Non-pigmented ciliary epithelial cell (primary cell): ENCODE measurements at places on chromosomes 12 and 14.

DNA sequence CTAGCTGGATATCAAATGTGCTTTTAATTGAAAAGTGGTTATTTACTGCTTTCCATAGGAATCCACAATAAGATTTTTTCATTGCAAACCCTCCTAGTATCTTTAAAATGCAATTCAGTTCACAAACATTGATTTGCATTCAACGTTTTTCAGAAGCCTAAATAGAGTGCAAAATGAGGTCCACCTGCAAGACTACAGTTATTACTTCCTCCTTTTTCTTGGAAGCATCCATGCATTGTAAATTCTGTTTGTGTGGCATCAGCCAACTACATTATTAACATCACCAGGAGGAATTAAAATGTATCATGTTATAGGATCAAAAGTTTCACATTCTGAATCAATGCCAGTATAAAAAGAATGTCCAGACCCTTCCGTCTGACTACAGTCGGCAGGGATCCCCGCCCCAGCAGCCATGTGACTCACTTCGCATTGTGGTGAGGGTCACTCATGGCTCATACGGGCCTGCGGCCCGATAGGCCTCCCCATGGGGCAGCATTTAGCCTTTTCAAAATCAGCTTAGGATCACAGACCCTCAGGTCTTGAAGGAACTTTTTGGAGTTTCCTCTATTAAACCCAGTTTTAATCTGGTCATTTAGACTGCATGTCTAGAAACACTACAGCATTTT lies 46.3 kb downstream of the NTF3 start:
- DNase-seq, result no peak

DNA sequence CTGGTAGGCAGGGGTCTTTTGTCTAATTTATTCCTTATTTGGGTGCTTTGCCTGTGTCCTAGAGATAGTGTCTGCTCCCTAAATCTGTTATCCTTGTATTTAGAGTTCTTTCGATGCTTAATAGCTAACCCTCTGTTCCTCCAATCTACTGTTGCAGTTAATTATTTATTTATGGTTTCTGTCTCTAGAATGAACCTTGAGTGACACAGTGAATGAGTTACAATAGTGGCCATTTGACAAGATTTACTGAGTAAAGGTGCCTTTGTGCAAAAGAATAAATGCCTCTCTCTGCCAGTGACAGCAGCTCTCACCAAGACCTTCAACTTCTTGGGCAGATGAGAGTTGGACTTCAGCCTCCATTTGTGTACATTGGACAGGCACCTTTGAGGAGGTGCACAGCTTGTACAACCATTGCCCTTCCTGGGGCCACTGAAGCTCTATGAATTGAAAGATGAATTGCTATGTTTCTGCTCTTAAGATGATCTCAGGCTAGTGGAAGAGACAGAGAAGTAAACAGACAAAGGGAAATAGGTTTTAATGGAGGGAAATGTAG lies 165.9 kb downstream of the DERA start:
- no peak for DNase-seq

- DNase-seq, result no peak
Observed at GRCh38 chr12:6420364-6420763, 24.4 kb upstream of the CD27 start.

DNA sequence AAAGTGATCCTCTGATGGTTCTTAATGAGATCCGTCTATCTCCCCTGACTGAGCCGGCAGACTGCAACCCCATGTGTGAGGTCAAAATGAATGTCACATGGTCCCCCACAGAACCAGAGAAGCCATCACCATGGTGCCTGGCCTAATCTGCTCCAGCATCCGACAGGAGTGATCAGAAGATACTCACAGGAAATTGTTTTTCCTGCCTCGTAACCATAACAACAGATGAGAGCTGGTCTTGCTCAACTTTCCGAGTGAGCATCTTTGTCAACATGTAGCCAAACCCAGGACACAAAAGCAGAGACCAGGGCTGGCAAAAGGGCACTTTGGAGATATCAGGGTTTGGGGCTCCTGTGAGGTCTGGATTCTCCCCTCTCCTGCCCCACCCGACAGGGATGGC lies 72.1 kb upstream of the C14orf180 start:
- DNase-seq, result no peak

DNA sequence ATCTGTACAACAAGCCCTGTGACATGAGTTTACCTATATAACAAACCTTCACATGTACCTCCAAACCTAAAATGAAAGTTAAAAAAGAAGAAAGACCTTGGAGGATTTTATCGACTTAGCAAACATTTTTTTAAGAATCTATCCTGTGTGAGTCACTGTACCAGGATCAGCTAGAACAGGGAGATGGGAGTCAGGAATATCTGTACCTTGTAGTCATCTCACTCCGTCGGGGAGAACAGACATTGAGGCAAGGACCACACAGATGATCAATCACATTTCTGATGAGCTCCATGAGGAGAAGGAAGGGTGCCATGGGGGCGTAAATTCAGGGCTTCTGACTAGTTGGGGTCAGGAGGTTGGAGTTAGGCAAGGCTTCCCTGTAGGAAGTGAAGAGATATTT lies 310.6 kb downstream of the VRK1 start:
- no peak for DNase-seq

GRCh38 chr14:69285661-69286255 lies 25.8 kb downstream of the GALNT16 start:
- no peak for DNase-seq

GRCh38 chr14:90297876-90298629 lies 33.7 kb downstream of the NRDE2 start:
- no peak for DNase-seq

- no peak for DNase-seq
Observed at GRCh38 chr14:38253676-38254075, 2.2 kb downstream of the CLEC14A start.

DNA sequence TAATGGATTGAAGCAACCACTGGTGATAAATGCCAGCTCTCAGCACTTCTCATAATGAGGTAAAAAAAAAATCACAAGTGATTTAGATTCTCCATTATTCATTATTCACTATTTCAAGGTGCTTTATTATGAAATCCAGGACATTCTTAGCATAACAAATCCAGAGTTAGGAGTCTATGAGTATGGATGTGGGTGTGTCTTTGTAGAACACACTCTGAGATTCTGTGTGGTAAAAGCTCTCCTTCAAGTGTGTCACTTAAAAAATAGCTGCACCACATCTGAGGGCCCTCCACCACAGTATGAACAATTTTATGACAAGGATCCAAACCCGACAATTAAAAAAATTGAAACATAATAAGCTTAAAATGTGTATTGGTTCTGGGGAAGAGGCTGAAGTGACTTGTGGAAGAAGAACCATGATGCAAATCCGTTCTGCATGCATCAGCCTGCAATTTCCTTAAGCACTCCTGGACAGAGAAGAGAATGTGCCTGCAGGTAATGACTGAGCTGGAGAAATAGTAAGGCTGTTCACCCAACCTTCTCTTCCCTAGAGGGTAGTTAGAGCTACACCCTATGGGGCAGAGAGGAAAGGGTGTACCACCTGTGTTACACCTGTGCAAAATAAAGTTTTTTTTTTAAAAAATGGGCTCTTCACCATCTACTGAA lies 488.5 kb upstream of the MGAT4C start:
- no peak for DNase-seq

DNA sequence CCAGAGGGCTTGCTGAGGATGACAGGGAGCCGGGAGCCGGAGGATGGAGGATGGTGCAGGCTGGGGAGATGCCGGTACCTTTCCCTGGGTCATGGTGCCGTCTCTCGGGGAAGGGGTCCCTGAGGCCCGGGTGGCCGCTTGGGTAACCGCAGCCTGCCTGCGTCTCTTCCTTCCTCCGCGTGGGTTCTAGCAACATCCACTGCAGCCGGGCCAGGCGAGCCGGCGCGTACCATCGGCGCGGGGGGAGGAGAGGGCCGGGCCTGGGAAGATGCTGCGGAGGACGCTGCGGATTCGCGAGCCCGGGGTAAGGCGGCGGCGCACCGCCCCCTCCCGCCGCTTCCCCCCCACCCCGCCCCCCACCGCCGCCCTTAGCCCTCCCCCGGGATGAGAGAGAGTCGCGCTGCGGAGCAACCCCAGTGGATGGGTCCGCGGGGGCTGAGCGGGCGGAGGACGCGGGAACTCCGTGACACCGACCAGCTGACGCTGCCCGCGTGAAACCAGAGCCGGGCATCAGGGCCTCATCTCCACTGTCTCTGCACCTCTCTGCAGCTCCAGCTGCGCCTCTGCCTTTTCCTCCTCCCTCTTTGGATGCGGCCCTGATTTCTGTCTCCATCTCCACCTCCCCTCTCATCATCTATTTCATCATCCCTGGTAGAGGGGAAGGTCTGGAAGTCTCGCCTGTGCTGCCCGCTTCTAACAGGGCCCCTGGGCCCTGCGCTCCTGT lies at the start of gene FAIM2:
Gene FAIM2, minus strand, starts transcription at position 201 of the 724 bp plus-strand sequence. Its CDS starts 108 bp downstream, at position 93.
- DNase-seq, result no peak

- DNase-seq, result no peak
Observed at GRCh38 chr12:59873136-59873535, 277.3 kb downstream of the SLC16A7 start.

DNA sequence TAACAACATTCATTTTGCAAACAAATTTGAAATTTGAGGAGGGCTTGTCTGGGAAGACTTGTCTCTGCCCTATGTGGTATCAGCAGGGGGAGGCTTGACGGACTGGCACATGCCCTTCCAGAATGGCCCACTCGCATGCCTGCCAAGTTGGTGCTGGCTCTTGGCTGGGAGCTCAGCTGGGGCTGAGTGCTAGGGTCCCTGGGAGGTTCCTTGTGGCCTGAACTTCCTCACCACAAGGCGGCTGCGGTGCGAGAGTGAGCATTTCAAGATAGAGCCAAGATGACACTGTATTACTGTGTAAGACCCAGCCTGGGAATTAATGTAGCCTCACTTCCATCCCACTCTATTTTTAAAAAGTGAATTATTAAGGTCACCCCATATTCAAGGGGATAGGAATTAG lies 271.6 kb upstream of the PLEKHG7 start:
- no peak for DNase-seq

DNA sequence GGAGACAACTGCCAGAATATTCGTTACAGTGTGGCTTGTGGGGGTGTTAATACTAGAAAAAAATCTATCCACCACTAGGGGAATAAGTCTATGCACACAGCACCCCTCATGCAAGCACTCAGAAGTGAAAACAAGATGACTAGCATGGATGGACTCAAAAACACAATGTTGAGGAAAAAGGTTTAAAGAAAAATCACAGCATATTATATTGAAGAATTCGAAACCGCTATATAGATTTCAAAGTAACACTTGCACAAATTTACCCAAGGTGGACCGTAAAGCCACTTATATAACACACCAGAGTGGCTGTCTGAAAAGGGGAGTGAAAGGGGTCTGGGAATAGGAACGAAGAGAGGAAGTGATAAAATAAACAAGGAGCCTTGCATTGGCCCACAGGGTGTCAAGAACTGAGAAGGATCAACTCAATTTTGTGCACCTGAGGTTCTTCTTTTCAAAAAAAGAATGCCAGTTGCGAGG lies 544 bp downstream of the ABCD4 start:
- no peak for DNase-seq

DNA sequence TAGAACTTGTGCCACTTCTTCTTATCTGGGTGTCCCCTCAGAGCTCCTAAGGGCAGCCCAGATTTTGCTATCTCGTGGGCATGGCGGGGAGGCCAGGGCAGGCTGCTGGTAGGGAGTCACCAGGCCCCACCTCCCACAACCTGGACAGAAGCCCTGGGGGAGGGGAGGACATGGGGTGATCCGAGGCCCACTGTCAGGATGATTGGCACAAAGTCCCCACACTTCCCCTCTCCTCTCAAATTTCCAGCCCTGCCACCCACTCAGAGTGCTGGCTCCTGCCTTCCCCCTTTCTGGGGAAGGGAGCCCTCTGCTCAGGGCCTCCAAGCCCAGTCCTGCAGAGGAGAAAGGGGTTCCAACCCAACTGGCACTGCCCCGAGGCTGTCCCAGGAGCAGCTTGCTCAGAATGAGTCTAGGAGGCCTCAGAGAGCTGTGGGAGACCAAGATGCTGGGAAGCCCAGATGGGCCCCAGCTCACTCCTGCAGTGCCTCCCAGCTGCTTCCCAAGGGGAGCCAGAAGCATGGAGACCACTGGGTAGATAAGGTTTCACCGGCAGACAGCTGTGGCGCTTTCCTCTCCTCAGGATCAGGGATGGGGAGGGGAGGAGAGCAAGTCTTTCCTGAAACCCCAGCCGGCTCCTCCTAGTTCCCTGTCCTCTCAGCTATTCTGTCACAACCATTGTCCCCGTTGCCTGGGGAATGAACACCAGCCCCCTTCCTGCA lies 82.8 kb downstream of the B4GALNT3 start:
- no peak for DNase-seq

GRCh38 chr14:70585231-70585630 lies 15.2 kb downstream of the MED6 start:
- DNase-seq, result no peak

- no peak for DNase-seq
Observed at GRCh38 chr12:101642115-101643067, 47.6 kb downstream of the MYBPC1 start.

GRCh38 chr14:65169351-65169750 lies 67.0 kb upstream of the MAX start:
- DNase-seq, result no peak

- DNase-seq, result no peak
Observed at GRCh38 chr12:116136340-116136739, 141.2 kb downstream of the MED13L start.

DNA sequence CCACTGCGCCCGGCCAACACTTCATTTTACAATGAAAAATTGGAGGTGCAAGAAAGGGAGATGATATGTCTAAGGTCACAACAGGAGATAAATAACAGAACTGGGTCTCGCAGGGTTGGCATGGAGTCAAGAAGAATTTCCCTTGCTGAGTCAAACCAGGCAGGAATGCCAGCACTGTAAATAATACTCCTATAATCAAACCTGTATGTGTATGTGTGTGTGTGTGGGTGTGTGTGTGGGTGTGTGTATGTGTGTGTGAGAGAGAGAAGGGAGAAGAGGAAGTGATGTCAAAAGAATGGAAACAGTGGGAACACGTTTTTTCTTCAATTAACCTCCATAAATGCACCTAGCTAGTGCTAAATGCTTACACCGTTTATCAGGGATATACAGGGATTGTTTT lies 70.4 kb downstream of the TMEM116 start:
- peak; percentile 60 for DNase-seq

DNA sequence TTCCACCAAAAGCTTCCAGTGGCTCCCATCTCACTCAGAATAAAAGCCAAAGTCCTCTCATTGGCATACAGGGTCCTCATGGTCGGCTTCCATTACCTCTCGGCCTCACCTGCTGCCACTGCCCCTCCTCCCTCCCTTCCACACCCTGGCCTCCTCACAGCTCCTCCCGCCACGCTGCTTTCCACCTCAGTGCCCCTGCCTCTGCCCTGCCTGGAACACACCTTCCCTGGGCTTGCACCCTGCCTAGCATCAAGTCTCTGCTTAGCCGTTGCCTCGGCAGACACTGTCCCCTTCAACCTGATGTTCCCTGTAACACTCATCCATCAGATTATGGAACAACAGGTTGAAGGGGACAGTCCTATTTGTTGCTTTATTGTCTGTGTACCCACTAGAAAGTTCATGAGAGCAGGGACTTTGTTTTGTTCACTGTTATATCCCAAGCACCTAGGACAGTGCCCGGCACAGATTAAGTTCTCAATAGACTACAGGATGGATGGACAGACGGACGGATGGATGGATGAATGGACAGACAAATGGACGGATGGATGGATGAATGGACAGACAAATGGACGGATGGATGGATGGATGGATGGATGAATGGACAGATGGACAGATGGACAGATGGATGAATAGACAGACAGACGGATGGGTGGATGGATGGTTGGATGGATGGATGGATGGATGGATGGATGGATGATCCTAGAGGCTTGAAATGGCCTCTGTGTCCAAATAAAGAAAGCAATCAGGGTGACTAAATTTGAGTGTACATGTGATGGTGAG lies 14.9 kb downstream of the FIGNL2 start:
- no peak for DNase-seq
